Fibroblast of the aortic adventitia (primary cell): ENCODE measurements at places on chromosomes 12 and 14.

- DNase-seq, result peak; percentile 58
Observed at GRCh38 chr12:13340149-13340548, 143.6 kb downstream of the EMP1 start.

DNA sequence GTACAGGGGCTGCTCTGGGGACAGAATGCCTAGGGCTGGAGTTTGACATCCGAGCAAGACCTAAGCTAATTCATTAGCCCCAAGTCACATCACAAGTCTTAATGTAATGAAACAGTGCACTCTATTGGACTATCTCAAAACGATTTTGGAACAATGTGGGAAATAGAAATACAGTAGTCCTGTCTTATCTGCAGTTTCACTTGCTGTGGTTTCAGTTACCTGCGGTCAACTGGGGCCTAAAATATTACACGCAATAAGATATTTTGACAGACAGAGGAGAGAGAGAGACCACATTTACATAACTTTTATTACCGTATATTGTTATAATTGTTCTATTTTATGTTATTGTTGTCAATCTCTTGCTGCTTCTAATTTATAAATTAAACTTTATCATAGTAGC, 21.1 kb downstream of the MOAP1 start:
- no peak for DNase-seq

- DNase-seq, result no peak
Observed at GRCh38 chr12:81874586-81874985, 115.4 kb upstream of the PPFIA2 start.

DNA sequence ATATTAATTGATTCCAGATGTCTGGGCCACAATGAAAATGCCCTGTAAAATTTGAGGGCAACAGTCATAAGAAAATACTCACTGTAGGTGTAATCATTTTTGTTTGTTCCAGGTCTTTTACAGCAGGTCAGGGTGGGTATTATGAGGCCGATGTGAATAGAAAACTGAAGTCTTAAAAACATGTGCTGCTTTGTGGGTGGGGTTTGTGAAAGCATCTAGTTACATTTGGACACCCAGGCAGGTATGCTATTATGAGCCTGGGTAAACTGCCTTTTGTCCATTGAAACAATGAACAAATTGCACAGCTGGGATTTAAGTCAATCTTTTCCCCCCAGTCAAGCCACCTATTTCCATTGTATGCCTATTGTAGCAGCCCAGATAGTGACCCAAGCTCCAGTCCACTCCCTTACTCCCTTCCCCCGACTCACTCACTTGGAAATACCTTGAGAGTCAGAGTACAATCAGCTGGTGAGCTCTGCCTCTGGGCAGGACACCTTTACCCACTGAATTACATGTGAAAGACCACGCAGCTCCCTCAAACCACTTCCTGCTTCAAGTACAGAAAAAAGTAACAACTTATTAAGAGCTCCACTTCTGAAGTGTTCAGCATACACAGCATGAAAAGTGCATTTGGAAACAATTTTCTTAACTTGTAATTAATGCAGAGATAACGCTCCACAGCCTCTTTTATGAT, 1.8 kb downstream of the IGF1 start:
- no peak for DNase-seq

DNA sequence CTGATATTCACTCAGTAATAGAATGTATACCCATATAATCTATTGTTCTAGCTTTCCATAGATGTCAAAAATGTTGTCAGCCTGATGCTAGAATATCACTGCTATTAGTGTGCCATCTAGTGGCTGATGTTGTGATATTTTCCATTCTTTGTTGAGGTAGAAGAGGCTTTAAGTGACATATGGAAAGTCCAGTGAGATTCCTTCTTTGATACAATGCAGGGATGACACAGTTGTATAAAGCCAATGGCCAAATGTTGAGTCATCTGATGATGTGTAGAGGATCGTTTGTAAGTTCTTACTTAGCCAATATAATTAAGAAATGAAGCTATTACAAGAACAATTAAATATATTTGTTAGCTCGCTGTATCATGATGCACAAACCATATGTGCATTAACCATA, 58.1 kb upstream of the PCED1B start:
- DNase-seq, result peak; percentile 92

- DNase-seq, result no peak
Observed at GRCh38 chr14:100726550-100727085, at the start of gene DLK1. DLK1 (plus strand) TSS chr14:100726892; CDS start chr14:100727069, 177 bp downstream.

DNA sequence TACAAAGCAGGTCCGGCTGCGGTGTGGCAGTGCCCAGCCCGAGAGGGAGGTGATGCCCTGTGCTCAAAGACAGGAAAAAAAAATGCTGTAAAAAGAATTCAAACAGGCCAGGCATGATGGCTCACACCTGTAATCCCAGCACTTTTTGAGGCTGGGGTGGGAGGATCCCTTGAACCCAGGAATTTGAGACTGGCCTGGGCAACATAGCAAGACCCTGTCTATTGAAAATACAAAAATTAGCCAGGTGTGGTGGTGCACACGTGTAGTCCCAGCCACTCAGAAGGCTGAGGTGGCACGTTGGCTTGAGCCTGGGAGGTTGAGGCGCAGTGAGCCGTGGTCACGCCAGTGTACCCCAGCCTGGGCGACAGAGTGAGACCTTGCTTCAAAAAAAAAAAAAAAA, 26.4 kb downstream of the DNAH10 start:
- DNase-seq, result no peak

DNA sequence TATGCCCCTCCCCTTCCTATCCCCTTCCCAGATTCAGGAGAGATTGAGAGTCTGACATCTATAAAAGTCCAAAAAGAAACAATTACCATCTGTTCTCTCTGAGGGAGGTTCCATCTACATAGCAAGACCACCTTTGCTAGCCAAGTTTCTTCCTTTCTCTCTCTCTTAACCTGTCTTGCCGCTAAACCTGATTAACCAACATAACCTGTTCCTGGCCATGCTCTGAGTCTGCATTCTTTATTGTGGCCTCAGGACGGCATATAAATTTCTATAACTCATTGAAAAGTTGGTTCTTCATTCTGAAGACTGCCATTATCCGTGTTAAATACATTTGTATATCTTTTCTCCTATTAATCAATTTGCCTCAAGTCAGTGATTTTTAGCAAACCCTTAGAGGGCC, 594.0 kb downstream of the KCNH5 start:
- DNase-seq, result no peak

DNA sequence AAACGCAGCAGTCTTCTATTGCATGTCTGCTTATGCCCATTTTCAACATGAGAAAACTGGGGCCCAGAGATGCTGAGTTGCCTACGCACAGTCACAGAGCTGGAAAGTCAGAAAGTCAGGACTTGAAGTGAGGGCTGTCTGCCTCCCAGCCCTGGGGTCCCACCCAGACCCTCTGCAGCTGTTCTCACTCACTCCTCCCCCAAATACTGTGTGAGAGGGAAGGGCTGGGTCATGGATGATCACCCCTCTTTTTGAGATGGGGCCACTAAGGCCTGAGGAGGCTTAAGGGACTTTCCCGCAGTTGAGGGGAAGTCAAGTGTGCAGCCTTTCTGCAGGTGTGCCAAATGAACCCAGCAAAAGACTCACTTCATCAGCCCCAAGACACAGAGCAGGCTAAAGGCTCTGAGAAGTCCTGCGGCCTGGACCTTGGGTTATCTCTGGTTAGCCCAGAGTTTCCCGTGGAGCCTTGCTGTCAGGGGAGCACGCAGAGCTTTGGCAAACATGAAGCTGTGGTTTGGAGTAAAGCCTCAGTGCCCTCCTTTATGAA, 18.7 kb downstream of the DTX1 start:
- no peak for DNase-seq

DNA sequence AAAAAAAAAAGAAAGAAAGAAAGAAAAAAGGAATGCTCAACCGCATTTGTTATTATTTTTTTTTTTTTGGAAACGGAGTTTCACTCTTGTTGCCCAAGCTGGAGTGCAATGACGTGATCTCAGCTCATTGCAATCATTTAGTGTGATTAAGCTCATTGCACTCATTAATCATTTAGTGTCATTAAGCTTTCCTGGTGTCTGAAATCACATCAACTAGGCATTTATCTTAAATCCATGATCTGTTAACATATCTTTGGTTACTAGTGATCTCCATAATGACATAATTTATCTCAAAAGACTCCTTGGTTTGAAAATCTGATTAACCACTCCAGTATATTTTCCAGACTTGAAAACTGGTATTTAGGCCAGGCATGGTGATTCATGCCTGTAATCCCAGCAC, 26.3 kb downstream of the ETFBKMT start:
- DNase-seq, result no peak

- DNase-seq, result peak; percentile 50
Observed at GRCh38 chr12:77047341-77048109, 17.8 kb downstream of the E2F7 start.

DNA sequence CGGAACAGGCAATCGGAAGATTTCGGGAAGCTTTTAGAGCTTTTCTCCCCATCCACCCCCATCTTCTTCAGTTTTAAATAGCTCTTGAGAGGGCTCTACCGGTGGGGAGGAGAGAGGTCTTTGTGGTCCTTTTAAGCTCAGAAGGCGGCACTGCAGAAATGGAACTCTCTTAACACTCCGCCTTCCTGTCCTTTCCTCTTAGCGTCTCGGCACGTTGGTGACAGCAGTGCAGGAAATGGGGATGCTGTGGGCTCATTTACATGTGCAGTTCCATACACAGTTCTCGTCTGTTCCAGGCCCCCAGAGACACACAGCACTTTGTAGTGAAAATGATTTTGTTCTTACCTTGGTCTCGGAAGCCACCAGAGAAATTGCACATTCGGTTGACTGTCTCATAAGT, 50.4 kb upstream of the RIN3 start:
- DNase-seq, result no peak

DNA sequence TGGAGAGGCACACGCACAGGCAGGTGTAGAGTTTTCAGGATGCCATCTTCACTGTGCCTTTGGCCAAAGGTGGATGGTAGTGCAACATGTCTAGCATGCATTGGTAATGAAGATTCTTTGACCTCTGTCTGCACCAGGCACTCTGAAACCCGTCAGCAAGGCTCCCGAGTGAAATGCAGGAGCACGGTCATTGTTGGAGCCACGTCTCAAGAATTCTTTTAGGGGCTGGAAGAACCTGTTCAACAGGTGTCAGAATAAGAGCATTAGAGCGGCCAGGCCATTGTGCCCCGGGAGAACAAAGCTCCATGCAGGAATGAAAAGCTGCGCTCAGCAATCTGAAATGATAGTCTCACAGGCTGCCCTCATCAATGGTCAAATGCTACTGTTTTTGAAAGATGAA, 40.2 kb upstream of the DICER1 start:
- DNase-seq, result no peak

DNA sequence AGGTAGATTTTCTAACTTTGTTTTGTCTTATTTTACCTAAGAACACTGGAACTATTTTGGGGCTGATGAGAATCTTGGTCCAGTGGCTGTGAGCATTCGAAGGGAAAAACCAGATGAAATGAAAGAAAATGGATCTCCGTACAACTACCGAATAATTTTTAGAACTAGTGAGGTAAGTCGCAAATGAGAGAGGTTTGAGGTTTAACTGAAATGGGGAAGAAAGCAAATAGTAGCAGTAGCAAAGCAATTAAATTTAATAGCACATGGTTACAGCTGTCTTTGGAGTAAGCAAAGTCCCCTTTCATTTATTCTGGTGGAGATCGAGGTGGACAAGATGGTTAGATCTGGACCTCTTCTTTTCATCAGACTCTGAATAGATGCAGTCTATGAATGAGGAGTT, 313.5 kb upstream of the RGS6 start:
- DNase-seq, result no peak

DNA sequence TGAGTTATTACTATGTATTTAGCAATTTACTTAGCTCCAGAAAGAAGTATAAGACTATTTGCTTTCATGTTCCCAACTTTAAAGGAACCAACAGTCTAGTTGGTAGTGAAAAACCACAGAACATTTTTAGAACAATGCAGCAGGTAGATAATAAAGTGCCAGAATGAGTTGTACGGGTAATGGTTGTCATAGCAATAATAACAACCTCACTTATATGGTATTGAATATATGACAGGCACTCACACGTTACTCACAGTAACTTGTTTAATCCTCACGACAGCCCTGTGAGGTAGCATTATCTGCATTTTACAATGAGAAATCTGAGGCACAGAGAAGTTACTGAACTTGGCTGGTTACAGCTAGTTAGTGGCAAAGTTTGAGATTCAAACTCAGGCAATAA, 10.6 kb upstream of the GAPDH start:
- DNase-seq, result no peak
